ENCODE measurements at places on chromosomes 12 and 14. TPM values are rescaled to one million over a fixed set of nuclear protein-coding genes. Genes with fewer than 3 reads are reported as not detected.

GRCh38 chr14:101991352-101991751 is 27.0 kb downstream of the DYNC1H1 start:
- no peak for DNase-seq

- DNase-seq = no peak
Measured at GRCh38 chr14:52926953-52927352, 23.9 kb downstream of the FERMT2 start.

DNA sequence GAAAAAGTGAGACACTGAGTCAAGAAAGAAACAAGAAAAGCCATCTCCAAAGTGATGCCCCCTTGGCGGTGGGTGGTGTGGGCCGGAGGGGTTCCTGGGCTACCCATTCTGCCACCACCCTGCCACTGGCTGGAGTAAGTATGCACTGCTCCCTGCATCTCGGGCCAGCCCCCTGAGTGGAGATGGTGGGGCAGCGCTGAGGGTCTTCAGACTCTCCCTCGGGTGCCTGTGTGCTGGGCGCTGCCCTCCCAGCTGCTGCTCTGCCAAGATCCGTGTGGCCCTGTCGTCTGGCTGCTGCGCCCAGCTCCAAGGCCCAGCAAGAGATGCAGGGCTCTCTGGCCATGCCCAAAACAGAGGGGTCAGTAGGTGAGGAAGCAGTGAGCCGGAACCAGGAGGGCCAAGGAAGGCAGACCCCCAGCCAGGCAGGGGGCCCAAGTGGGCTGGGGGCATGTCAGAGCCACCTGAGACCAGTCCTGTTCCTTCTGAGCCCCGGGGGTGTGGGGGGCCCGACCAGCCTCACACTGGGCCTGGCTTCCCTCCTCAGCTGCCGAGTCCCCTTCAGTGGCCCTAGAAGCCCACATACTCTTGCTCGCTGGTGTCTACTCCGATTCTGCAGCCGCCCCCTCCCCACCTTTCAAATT is 5.2 kb downstream of the GPR132 start:
- DNase-seq = no peak

GRCh38 chr12:54294152-54294952 is 6.5 kb downstream of the NFE2 start:
- DNase-seq = peak; percentile 79

DNA sequence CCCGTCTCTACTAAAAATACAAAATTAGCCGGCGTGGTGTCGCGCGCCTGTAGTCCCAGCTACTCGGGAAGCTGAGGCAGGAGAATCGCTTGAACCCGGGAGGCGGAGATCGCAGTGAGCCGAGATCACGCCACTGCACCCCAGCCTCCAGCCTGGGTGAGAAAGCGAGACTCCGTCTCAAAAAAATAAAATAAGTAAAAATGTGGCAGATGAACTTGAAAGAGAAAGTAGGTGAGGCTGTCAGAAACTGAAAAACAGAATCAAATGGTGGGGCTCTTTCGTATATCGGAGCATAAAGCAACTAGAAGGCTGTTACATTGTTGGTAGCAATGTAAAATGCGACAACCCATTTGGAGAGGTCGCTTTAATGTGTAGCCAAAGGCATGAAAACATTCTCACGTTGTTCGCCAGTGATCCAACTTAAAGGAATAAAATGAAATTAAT is 767 bp upstream of the CCNT1 start:
- DNase-seq = no peak

GRCh38 chr14:99734406-99735051 is 50.4 kb downstream of the CYP46A1 start:
- DNase-seq = peak; percentile 62

- DNase-seq = no peak
Measured at GRCh38 chr12:108514468-108514972, 557 bp upstream of the FICD start.

DNA sequence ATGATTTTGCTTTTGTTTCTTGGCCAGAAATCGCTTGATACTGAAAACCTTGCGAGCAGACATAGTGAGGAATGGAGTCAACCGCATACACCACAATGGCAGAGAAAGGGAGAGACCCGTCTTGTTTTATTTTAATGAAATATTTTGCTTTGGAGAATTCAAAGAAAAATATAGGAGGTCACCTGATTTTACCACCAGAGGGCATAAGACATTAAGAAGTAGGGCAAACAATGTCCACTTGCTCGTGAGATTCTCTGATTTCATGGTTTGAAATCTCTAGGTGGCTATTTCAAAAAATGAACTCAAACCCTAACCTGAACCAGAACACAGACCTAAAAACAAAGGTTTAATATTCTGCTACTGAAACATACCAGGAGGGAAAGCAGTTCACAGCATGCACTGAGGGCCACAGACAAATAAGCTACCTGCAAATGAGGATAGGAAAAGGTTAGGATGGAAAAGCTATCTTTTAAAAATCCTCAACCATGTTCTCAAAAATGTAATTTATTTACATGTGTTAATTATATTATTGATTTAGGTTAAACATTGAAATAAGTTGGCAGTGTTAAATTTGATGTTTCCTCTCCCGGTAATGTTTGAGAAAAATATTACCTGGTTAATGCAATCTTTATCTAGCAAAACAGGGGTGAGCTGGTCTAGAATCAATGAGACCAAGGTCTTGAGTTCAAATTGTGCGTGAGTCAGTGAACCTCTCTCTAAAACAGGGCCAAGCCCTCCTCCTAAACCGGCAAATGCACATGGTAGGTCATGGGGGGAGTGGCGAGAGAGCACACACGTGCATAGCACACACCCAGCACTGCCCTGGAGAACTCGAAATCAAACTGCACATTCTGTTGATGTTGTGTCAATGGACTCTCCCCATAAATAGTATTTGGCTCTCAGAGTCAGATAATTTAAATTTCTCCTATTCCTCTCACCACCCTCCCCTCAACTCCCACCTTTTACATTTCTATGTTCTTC is 12.5 kb downstream of the IFNG-AS1 start:
- no peak for DNase-seq

DNA sequence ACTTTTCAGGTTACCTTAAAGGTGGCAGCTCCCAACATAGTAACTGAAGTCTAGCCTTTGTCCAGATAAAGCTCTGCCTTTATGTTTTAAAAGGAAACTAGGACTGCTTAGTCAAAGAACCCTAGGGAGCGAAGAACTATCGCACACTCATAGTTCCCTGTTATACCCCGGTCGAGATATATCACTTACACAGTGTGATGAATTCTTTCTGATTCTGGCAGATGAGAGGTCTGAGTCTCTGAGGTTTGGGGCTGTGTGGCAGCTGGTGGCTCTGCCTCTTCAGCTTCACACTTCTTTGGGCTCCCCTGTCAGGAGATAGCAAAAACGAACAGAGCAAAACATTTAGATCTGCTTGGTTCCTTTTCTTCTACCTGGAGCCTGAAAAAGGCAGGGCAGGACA is 17.0 kb downstream of the ACIN1 start:
- no peak for DNase-seq

Gene TAS2R14
- total RNA-seq = 1.4 TPM

Gene ACTN1
- 133 TPM for total RNA-seq
